ENCODE measurements at places on chromosomes 12 and 14.

- no peak overlapping the region for H3K27ac ChIP-seq
- H3K4me3 ChIP-seq, result peak overlapping the region; percentile 59
- H3K27me3 ChIP-seq, result no peaks in the 10 kb centered on the region
- no peaks in the 10 kb centered on the region for H3K4me1 ChIP-seq
- peaks cover 2% of the 10 kb centered on the region for H3K36me3 ChIP-seq
- DNase-seq, result peak; percentile 65
These were observed 38.1 kb downstream of the PZP start for GRCh38 chr12:9169979-9170634.

DNA sequence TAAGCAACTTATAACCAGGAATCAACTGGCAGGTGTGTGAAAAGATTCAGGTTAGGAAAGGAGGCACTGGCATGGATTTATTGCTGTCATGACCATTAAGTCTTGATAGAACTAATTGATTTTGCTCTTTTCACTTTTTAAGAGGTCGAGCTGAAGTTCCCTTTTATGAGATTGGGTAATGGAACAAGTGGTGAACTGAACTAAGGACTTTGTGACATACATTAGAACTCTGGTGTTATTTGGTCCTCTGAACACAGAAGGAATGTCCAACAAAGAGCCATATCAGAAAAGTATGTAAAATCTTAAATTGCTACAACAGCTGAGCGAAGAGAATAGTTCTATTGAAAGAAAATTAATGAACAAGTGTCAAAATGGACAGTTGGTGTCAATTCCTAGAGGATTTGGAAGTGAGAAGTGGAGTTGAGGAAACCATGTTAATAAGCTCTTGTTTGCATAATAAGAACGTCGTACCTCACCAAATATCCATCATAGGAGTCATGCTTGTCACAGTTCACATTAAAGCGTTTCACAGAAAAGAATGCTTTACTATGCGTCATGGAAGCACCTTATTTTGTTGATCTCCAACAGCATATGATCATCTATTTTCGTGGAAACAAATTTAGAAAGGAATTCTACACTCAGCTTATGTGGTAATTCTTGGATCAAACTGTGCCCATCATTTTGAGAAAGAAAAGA, 8.4 kb upstream of the MYF6 start:
- DNase-seq, result no peak
- no peaks in the 10 kb centered on the region for H3K4me1 ChIP-seq
- no peak overlapping the region for H3K4me3 ChIP-seq
- no peaks in the 10 kb centered on the region for H3K27me3 ChIP-seq
- H3K36me3 ChIP-seq, result no peaks in the 10 kb centered on the region

DNA sequence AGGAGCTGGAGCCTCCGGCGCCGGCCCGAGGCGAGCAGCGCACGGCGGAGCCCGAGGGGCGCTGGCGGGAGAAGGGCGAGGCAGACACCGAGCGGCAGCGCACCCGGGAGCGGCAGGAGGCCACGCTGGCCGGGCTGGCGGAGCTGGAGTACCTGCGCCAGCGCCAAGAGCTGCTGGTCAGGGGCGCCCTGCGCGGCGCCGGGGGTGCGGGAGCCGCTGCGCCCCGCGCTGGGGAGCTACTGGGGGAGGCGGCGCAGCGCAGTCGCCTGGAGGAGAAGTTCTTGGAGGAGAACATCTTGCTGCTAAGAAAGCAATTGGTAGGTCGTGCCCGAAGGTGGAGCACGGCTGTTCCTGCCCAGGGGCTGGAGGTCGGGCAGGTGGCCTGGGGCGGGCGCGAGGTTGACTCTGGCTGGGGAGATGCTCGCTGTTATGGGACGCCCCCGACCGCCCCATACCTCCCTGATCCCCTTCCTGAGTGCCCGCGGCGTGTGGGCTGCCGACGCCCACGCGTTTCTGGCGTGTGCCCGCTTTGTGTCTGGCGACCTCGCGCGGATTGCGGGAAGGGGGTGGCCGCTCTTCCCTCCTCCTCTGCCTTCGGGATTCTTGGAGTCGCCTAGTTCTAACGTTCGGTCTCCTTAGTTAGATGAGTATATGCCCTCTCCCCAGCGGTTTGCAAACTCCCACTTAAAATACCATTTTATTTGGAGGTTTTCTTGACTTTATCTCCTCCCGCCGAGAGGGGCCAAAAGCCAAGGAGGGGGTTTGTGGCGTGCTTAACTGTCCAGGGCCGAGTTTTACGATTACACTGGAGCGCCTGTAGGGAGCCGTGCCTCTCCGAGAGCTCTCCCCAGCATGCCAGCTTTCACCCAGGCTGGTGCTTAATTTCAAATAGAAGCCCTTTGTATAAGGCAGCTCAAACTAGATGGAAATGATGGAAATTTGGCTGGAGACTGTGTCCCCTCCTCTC, 752 bp downstream of the DACT1 start:
- peak overlapping the region; percentile 72 for H3K4me3 ChIP-seq
- no peak overlapping the region for H3K27ac ChIP-seq
- H3K27me3 ChIP-seq, result peaks cover 2% of the 10 kb centered on the region
- H3K36me3 ChIP-seq, result no peaks in the 10 kb centered on the region
- peak; percentile 47 for DNase-seq

- peaks cover 2% of the 10 kb centered on the region for H3K4me1 ChIP-seq
- H3K36me3 ChIP-seq, result peaks cover 33% of the 10 kb centered on the region
- no peak for DNase-seq
- peak overlapping the region; percentile 86 for H3K4me3 ChIP-seq
These were observed 554 bp upstream of the TSPAN31 start for GRCh38 chr12:57744194-57744776.

DNA sequence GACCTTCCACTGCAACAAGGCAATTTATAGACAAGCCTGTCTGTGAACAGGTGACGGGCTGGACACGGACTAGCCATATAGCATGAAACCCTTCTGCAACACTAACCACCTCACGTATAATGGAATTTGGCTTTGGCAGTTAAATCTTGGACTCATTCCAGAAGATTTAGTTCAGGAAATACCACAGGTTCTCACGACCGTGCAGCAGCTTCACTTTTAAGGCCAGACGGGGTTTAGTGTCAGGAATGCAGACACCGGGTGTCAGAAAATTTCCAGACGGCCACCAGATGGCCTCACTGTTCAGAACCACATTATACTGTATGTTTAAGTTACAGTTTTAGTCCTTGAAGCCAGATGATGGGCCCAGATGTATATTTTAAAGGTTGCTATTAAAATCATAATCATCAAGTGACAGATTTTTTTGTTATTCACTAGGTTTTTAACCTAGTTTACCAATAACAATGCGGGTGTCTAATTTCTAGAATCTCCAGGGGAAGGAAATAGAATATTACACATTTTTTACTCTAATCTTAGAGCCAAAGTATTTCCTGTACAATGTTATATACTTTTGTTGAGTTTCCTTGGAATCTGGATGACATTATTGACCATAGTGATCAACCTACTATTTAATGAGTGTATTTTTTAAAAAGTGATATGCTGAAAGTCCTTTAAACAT, 90.5 kb upstream of the TMPO start:
- H3K4me1 ChIP-seq, result no peaks in the 10 kb centered on the region
- DNase-seq, result peak; percentile 70
- H3K27ac ChIP-seq, result no peak overlapping the region
- H3K4me3 ChIP-seq, result no peak overlapping the region
- H3K36me3 ChIP-seq, result no peaks in the 10 kb centered on the region
- H3K27me3 ChIP-seq, result no peaks in the 10 kb centered on the region

DNA sequence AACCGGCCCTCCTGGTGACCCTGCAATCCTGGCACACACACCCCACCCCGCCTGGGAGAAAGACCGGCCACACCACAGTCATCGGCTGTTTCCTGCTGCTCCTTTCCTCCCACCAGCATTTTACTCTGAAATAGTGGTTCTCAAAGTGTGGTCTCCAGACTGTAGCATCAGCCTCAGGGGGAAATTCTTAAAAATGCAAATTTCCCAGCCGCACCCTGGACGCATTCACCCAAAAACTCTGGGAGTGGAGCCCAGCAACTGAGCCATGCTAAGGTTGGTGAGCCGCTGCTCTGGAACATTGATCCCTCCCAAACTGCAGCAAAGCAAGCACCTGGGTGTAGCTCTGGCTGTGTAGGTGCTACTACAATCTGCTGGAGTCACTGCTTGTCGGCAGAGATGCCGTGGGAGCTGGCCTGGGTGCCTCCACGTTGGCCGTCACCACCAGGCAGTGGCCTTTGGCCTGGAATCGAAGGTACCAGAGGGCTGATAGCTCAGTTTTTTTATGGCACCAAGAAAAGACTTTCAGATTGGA, 38.4 kb upstream of the BCL2L14 start:
- no peaks in the 10 kb centered on the region for H3K27me3 ChIP-seq
- DNase-seq, result no peak
- no peak overlapping the region for H3K27ac ChIP-seq

DNA sequence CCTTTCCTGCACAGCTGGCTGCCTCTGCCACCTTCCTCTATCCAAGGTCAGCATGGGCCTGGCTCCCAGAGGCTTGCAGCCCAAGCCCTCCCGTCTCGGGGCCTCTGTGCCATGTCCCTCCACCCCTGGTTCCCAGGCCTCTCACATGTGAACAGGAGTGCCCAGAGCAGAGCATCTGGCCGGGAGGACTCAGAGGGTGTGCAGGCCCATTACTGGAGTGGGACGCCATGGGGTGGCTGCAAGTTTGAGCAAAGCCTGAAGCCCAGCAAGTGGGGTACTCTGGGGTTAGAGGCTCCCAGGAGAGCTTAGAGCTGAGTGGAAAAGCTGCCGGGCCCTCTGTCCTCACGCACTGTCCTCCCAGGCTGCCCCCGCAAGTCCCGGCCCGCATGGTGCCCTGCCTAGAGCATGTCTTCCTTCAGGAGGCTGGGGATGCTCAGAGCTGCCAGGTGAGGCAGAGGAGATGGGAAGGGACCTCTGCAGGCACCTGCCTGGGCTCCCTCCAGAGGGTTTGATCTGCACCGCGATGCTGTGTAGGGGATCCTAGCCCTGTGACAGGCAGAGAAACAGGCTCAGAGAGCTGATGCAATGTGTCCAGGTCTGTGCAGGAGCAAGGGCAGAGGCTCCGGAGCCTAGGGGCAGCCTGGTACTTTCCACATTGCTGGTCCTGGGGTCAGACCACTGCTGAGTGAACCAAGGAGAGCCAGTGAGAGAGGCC, 39.8 kb downstream of the DIO3 start:
- no peaks in the 10 kb centered on the region for H3K4me1 ChIP-seq
- no peak overlapping the region for H3K27ac ChIP-seq
- no peak overlapping the region for H3K4me3 ChIP-seq
- H3K36me3 ChIP-seq, result peaks cover 3% of the 10 kb centered on the region
- no peak for DNase-seq

- no peak overlapping the region for H3K27ac ChIP-seq
- no peak overlapping the region for H3K4me3 ChIP-seq
- no peaks in the 10 kb centered on the region for H3K27me3 ChIP-seq
- H3K36me3 ChIP-seq, result no peaks in the 10 kb centered on the region
These were observed 11.0 kb upstream of the TBPL2 start for GRCh38 chr14:55451398-55451797.

DNA sequence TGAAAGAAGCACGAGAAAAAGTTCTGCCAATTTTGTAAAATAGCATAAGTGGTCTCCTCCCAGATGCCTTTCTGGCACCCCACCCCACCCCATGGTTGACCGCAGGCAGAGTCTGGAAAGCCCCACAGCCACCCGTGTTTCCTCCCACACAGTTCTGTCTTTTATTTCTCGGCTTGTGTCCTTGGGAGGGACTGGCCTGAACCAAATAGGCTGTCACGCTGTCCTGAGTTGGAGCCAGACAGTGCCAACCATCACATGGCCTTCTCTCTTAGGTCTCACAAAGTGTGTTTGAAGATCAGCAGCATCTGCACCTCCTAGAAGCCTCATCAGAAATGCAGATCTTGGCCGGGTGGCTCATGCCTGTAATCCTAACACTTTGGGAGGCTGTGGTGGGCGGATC, 10.2 kb upstream of the LTA4H start:
- no peaks in the 10 kb centered on the region for H3K27me3 ChIP-seq
- H3K27ac ChIP-seq, result no peak overlapping the region
- H3K4me3 ChIP-seq, result no peak overlapping the region
- no peak for DNase-seq
- H3K36me3 ChIP-seq, result no peaks in the 10 kb centered on the region

GRCh38 chr14:28001002-28001401, 765.6 kb upstream of the FOXG1 start:
- no peaks in the 10 kb centered on the region for H3K36me3 ChIP-seq
- H3K4me3 ChIP-seq, result no peak overlapping the region
- no peaks in the 10 kb centered on the region for H3K27me3 ChIP-seq
- H3K27ac ChIP-seq, result no peak overlapping the region

DNA sequence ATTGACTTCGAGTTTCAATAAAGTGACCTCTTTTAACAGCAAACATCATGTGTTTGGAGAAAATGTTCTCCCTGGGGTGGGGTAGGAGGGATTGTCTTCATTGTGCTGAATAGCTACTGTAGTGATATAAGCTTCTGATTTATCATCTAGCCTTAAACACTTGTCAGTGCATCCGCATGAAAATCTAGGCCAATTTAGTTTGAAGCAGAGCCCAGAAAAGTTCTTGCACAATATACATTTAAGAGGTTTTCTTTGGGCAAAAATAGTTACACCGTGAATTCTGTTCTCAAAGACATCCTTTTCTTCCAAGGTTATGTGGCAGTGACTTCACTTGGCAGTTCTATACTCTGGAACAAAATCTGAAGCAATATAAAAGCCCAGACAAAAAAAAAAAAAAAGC, 136.0 kb upstream of the IFNG-AS1 start:
- H3K27me3 ChIP-seq, result no peaks in the 10 kb centered on the region
- peaks cover 8% of the 10 kb centered on the region for H3K36me3 ChIP-seq
- no peaks in the 10 kb centered on the region for H3K4me1 ChIP-seq
- no peak for DNase-seq
- H3K4me3 ChIP-seq, result no peak overlapping the region

GRCh38 chr14:97377550-97377949, 580.4 kb downstream of the VRK1 start:
- H3K4me1 ChIP-seq, result peaks cover 7% of the 10 kb centered on the region
- DNase-seq, result no peak
- H3K27me3 ChIP-seq, result no peaks in the 10 kb centered on the region
- H3K27ac ChIP-seq, result no peak overlapping the region
- H3K4me3 ChIP-seq, result no peak overlapping the region
- no peaks in the 10 kb centered on the region for H3K36me3 ChIP-seq

DNA sequence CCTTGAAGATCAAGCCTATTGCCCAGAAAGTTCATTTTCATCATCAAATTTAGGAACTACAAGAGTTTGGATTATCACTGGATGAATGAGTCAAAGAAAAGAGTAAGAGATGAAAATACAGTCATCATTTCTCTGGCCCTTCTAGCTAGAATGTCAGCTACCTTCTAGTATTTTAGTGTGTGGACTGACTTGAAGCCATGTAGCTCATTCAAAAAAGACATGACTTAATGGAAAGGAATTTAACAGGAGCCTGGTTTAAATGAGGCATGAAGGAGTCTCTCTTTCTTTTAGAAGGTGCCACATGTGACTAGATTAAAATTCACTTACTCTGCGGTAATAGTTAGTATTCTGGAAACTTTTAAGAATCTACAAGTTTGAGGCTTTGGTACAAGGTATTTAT, 7.1 kb downstream of the PTHLH start:
- H3K4me3 ChIP-seq, result no peak overlapping the region
- no peaks in the 10 kb centered on the region for H3K4me1 ChIP-seq
- H3K27ac ChIP-seq, result no peak overlapping the region
